Activated naive CD8-positive, alpha-beta T cell treated with anti-CD3 and anti-CD28 coated beads, Interleukin-2, amount 50 U/mL, for 24 hours (primary cell): ENCODE measurements at places on chromosomes 2 and 18.

- DNase-seq, result no peak
Measured at GRCh38 chr2:40220177-40220925, 231.5 kb downstream of the SLC8A1 start.

DNA sequence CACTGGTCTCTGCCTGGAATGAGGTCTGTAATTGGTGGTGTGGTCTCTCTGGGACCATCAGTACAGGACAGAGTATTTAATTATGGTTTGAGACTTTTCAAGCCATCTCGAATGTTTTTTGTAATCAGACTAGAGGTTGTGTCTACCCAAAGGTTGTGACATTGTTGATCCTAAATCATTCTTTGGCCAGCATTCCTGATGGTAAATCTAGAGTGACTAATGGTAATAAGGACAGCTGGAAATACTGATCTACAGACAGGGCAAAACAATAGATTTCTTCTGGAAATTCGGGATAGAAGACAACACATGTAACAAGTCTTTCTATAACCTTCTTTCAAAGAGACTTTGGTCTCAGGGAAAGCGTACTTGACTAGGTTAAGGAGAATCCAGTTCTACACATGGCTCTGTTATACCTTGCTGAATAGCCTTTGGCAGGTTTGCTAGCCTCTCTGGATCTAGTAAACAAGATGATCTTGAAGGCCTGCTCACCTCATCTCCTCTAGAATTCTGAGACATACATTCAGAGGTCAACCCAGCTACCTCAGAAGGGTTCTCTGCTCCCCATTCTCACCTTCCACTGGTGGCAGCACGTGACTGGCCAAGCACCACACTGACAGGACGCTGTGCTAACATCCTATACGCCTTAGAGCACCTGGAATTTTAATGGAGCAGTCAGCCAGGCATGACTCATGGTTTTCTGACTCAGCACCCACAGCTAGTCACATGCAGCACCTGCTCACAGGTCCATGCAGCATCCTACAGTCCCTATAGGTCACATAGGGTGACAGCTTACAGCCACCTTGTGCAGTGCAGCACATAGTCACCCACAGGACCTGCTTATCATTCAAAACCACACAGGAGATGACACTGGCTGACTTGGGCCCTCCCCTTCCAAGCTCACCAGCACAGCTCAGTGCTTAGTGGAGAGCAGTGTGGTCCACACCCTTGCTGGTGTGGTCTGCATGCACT is 12.2 kb downstream of the PLB1 start:
- DNase-seq, result peak; percentile 33

GRCh38 chr2:144518748-144519596 is 947 bp downstream of the ZEB2 start:
- DNase-seq, result no peak

DNA sequence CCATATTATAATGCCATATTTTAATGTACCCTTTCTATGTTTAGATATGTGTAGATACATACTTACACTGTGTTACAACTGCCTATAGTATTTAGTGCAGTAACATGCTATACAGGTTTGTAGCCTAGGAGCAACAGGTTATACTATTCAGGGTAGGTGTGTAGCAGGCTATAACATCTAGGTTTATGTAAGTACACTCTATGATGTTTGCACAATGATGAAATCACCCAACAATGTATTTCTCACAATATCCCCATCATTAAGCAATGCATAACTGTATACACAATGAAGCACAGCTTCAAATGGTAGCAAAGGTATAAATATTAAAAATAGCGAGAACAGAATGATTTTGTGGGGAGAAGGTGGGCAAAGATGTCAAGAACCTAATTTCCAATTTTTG is 117.8 kb downstream of the DYM start:
- no peak for DNase-seq

- no peak for DNase-seq
Measured at GRCh38 chr2:76808732-76809131, 713.4 kb downstream of the LRRTM4 start.

DNA sequence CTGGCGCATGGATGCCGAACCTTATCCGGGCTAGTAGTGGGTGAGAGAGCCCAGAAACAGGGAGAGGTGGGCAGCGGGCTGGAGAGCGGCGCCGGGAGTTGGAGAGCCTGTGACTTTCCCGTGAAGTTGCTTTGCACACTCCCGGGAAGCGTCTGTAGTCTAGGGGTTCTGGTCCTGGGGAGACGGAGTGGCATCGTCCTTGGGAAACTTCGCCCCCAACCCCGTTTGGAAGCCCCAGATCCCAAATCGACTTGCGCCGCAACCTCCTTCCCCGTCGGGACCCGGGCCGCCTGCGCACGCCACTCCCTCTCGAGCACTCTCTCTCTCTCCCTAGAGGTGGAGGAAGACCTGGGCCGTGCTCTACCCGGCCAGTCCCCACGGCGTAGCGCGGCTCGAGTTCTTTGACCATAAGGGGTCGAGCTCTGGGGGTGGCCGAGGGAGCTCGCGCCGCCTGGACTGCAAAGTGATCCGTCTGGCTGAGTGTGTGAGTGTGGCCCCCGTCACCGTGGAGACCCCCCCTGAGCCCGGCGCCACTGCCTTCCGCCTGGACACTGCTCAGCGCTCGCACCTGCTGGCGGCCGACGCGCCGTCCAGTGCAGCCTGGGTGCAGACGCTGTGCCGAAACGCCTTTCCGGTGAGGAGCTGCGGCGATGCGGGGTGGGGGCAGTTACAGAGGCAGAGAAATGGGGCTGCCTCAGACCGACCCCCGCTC is 456 bp downstream of the DOK1 start:
- peak; percentile 55 for DNase-seq

GRCh38 chr2:174522553-174522952 is 35.7 kb upstream of the GPR155 start:
- DNase-seq, result no peak

DNA sequence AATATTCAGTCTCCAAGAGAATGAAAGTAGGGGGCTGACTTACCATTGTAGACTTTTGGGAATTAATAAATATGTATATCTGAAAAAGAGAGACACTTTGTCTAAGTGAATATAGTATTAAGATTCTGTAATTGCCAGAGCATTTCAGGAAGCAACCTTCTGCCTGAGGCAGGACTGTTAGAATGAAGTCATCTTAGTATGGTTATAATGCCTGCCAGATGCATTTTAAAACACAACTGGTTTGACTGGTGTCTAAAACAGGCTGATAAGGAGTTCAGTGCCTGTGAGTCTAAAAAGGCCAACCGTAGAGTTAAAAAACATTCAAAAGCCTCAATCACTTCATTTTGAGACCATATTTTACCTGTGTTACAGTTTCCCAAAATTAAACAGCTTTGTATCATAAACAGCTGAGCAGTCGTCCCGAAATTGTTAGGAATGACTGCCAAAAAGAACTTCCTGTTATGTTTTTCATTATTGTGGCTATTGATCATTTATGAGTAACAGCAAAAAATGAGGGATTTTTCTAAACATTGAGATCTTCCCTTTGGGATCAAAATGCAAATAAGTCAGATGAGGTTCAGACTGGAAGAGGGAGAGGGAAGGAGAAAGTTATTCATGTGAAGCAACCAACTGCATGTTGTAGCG is 443.9 kb downstream of the PID1 start:
- DNase-seq, result no peak

DNA sequence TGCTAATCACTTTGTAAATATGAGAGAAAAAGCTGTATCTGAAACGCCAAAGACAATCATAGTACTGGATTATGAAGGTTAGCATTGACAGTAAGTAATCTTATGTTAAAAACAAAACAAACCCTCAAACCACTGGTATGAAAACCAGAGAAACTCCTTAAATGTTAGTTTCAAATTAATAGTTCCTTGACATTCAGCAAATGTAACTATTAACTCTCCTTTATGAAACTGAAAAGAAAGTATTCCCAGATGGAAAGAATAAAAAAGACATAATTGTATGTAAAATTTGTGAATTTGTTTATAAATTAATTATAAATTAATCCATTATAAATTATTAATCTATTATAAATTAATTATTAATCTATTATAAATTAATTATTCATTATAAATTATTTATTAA is 12.3 kb downstream of the FASTKD1 start:
- no peak for DNase-seq

- no peak for DNase-seq
Measured at GRCh38 chr18:78158943-78159342, 820.7 kb upstream of the SALL3 start.

DNA sequence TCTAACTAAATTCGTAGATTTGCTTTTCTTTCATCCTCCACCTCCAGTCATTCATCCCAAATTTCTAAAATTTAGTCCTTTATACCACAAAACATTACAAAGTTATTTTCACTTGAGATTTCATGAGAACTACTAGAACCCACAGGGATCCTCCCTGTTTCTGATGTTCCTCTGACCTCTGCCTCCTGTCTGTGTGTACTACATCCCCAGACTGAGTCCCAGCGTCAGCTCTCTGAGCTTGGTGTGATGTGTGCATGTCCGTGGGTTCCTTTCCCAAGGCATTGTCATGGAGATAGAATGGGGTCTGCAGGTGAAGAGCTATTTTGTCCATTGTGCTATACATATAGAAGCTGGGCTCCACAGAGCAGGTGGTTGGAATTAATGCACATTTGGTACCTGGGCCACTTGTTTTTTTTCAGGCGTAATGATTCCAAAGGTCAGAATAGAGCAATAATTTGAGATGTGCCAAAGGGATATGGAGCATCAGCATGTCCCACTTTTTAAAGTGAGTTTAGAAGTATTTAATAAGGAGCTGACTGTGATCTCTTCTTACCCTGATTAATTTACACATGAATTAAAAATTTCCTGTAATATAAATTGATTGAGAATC is 151.2 kb upstream of the BOD1L2 start:
- no peak for DNase-seq

DNA sequence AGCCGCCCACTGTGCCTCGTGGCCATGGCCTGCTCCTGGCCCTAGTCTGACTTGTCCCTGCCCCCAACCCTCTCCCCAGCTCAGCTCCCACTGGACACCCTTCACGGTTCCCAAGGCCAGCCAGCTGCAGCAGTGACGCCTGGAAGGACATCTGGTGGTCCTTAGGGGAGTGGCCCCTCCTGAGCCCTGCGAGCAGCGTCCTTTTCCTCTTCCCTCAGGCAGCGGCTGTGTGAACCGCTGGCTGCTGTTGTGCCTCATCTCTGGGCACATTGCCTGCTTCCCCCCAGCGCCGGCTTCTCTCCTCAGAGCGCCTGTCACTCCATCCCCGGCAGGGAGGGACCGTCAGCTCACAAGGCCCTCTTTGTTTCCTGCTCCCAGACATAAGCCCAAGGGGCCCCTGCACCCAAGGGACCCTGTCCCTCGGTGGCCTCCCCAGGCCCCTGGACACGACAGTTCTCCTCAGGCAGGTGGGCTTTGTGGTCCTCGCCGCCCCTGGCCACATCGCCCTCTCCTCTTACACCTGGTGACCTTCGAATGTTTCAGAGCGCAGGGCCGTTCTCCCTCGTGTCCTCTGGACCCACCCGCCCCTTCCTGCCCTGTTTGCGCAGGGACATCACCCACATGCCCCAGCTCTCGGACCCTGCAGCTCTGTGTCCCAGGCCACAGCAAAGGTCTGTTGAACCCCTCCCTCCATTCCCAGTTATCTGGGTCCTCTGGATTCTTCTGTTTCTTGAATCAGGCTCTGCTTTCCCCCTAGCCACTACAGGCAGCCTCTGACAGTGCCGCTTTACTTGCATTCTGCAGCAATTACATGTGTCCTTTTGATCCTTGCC is 35.8 kb downstream of the ANO7 start:
- DNase-seq, result no peak

- no peak for DNase-seq
Measured at GRCh38 chr2:138622613-138623012, 121.0 kb downstream of the SPOPL start.

DNA sequence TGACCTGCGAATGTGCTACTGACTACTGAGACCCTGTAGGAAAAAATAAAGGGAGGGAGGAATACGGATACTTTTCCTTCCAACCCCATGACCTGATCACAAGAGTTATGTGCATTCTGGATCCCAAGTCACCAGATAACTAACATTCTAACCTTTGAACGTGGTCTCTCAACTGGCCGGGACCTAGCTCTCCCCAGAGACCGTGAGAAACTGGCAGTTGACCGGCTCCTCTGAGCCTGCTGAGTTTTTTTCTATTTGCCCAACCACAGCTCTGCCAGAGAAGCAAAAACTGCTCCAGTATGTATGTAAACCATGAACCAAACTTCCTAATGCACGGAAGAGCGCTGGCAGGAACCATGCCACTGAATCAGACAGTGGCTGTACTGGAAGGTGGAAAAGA is 47.5 kb upstream of the PTMA start:
- no peak for DNase-seq

- DNase-seq, result no peak
Measured at GRCh38 chr2:209380293-209380692, 43.6 kb upstream of the MAP2 start.

- DNase-seq, result no peak
Measured at GRCh38 chr18:78405763-78406162, 573.9 kb upstream of the SALL3 start.

DNA sequence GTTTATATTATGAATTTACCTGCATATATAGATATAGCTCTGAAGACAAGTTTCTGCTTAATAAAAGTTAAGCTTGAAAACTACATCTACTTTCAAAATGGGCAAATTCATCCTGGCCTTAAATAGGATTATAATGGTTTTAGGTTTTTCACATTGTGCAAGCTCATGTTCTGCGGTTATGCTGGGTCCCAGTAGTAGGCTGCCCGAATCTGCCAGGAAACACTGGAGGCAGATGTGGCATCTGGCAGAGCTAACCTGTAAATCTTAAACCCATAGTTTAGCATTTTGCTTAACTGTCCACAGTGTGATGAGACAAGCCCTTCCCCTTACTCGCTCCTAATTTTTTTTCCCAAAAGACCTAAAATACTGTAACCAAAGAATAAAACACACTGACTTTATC is 234.2 kb downstream of the TCF4 start:
- no peak for DNase-seq

GRCh38 chr2:10243926-10244270 is 58.8 kb upstream of the HPCAL1 start:
- no peak for DNase-seq

GRCh38 chr18:75246721-75247610 is 36.4 kb downstream of the TSHZ1 start:
- peak; percentile 24 for DNase-seq

DNA sequence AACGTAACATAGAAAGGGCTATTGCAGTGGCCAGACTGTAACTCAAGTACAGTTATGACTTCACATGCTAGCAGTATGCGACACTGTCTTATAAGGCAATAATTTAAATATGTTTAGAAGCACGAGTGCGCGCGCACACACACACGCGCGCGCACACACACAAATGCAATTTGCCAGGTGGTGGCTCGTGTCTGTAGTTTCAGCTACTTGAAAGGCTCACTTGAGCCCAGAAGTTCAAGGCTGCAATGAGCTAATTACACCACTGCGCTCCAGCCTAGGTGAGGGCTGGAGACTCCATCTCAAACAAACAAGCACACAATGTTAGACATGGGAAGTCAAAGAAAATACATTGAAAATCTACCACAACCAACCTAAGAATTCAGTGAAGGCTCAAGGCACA is 103.7 kb downstream of the USP34 start:
- DNase-seq, result no peak

- no peak for DNase-seq
Measured at GRCh38 chr2:26590980-26591618, 50.1 kb downstream of the CIB4 start.

- no peak for DNase-seq
Measured at GRCh38 chr2:168459256-168459655, 3.2 kb downstream of the CERS6 start.

- no peak for DNase-seq
Measured at GRCh38 chr2:43699761-43700160, 23.5 kb upstream of the C1GALT1C1L start.
